ENCODE measurements at places on chromosomes 2 and 18.
A peak's percentile ranks its signal among the peaks of the same experiment; 100 is the strongest.

DNA sequence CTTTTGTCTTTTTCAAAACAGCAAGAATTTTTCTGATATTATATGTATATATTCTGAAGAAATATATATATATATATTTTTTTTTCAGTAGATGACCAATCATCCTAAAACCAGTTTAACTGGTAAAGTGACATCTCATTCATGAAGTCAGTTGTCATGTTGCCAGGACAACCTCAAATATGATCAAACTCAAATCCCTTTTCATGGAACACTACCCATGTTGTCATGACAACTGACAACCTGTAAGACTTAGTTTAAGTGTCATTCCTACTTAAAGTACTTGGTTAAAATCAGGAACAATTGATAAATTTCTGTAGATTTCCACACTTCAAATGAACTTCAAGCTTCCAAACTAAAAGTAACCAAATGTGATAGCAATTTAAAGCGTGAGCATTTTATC lies 101.8 kb upstream of the ERBB4 start:
- peak; percentile 83 for DNase-seq

GRCh38 chr2:97267411-97268074 lies 154.6 kb downstream of the ANKRD36 start:
- DNase-seq, result no peak

DNA sequence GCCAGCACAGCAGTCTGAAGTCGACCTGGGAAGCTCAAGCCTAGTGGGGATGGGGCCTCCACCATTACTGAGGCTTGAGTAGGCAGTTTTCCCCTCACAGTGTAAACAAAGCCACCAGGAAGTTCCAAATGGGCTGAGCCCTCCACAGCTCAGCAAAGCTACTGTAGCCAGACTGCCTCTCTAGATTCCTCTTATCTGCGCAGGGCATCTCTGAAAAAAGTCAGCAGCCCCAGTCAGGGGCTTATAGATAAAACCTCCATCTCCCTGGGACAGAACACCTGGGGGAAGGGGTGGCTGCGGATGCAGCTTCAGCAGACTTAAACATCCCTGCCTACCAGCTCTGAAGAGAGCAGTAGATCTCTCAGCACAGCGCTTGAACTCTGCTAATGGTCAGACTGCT lies 218.4 kb upstream of the VRK2 start:
- DNase-seq, result no peak

DNA sequence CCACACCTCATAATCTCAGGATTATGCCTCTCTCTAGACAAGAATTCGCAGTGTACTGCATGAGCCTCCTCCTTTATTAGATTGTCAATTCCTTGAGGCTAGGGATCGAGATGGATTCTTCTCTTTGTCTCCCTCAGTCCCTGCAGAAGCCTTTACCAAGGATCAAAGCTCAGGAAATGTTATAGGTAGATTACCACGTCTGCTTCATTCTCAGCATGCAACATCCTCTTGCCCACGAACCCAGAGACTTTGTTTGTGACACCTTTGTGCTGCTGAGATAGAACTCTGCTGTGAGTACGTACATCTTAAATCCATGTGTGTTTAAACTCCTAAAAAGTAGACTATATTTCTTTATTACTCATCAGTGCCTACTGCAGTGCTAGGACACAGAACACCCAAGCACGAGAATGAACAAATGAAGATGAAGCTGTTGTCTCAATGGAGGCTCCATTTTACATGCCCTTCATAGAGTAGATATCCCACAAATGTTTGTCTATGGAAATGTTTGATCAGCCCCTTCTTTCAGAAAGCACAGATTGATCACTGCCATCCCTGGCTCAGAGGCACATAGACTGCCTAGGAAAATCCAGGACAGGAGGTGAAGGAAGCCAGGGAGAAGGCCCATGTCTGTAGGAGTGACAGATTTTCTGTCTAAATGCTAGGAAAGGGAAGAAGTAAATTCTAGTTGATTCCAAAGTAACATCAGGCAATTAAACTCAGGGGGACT lies 98.8 kb upstream of the KLHL29 start:
- no peak for DNase-seq

- no peak for DNase-seq
Measured at GRCh38 chr18:61602836-61603235, 269.6 kb downstream of the CDH20 start.
